ENCODE measurements at places on chromosomes 11 and 22.

DNA sequence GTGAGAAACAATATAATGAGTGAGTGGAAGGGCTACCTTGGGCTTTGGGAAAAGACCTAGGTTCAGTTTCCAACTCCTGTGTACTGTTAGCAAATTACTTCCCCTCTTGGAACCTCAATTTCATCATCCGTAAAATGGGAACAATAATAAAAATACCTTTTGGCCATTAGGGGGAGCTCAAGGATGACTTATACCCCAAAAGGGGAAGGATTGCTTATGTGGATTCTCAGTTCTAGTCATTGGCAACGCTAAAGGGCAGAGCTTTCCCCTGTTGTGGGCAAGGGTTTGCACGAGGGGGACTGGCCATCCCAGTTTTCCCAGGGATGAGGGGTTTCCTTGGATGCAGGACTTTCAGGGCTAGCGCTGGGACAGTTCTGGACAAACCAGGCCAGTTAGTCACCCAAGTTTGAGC, 3.1 kb upstream of the COMMD9 start:
- DNase-seq: no peak

DNA sequence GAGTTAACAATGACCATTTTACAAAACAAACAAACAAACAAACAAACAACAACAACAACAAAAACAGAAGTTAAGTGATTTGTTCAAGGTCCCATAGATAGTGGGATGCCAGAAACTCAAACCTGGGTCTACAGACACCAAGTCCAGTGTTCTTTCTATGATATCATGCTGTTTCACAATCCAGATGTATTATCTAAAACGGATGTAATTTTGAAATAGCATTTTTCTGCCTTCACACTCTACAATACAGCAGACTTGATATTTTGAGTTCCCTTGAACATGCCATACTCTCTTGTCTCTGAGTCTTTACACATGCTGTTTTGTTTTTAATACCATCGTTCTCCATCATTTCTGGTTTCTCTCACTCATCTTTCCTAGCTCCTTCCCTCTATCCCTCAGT, 104.5 kb downstream of the RELT start:
- no peak for DNase-seq

- DNase-seq: no peak
Measured at GRCh38 chr11:88813233-88813915, 252.4 kb downstream of the GRM5 start.

- DNase-seq: no peak
Measured at GRCh38 chr11:76823481-76824028, 37.2 kb upstream of the ACER3 start.

DNA sequence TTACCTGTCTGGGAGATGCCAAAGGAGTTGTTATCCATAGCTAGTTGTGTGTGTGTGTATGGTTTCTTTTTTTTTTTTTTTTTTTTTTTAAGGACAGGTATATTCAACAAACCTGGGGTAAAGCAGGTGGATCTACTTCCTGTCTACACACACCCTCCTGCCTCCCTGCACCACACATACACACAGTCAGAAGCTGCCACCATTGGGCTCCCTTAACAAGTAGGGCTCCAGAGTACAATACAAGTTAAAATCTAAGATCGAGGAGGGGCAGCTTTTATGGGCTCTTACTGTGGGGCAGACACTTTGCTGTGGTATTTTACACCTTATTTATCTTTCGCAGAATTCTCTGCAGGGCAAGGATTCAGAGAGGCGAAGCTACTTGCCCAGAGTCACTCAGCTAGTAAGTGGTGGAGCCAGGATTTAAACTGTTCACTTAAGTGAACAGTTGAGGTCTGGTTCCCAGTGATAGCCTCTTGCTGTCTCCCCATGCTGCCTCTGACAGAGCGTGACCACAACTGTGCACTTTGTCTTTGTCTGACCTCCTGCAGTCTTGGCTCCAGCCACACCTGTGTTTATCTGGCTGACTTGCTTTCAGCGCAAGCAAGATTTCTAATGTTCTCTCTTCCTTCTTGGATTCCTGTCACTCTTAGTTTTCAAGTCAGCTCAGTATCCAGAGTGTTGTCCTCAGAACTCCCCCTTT, 135.0 kb downstream of the CSNK2A3 start:
- DNase-seq: no peak

GRCh38 chr11:113555071-113555619, 79.9 kb upstream of the DRD2 start:
- DNase-seq: no peak
